ENCODE measurements at places on chromosomes 12 and 14. TPM values are rescaled to one million over a fixed set of nuclear protein-coding genes. Genes with fewer than 3 reads are reported as not detected.

The LRP1-AS gene
- not detected for total RNA-seq

- DNase-seq = no peak
Observed at GRCh38 chr14:58215191-58215914, 15.4 kb downstream of the ACTR10 start.

- no peak for DNase-seq
Observed at GRCh38 chr14:105096206-105096875, 31.1 kb upstream of the GPR132 start.

DNA sequence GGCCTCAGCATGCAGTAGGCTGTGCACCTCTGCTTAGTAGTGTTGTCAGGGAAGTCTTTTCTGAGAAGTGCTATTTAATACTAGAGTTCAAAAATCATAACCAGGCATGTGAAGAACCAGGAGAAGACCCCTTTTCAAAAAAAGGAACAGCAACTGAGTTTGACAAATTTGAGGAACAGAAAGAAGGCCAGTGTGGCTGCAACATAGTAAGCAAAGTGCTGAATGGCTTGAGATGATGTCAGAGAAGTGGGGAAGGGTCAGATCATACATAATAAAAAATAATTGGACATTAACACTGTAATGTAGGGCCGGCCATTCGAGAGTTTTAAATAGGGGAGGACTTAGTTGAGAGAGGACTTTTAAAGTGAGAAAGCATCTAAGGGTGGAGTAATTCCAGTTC is 11.1 kb upstream of the CNTN1 start:
- no peak for DNase-seq

GRCh38 chr14:34113991-34114390 is 163.1 kb upstream of the EGLN3 start:
- no peak for DNase-seq

GRCh38 chr12:104956870-104957718 is 996 bp downstream of the SLC41A2 start:
- no peak for DNase-seq

- no peak for DNase-seq
Observed at GRCh38 chr14:101588286-101588975, 27.1 kb downstream of the DIO3 start.

The APAF1 gene
- total RNA-seq = 20.6 TPM

All from WTC11 (cell line).